ENCODE measurements at places on chromosomes 3 and 15.

- DNase-seq: no peak
Measured at GRCh38 chr3:74897006-74897405, 282.5 kb upstream of the CNTN3 start.

- DNase-seq: no peak
Measured at GRCh38 chr15:67792250-67792942, 32.9 kb upstream of the SKOR1 start.

DNA sequence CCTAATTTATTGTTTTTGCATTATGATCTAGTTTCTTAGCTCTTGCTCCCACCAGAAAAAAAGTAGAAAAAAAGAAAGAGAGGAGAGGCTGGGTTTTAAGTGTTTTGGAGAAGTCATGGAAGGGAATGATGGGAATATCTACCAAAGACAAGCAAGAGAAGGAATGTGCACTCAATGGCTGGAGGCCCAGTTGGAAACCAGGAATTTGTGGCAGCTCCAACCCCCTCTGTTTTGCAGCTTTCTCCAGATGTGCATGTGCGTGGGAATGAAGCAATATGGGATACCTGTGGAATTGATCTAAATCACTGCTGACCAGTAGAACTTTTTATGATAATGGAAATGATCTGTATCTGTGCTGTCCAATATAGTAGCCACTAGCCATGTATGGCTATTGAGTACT lies 27.1 kb downstream of the EIF2AK4 start:
- DNase-seq: no peak

GRCh38 chr3:188605905-188606304 lies 451.9 kb downstream of the LPP start:
- DNase-seq: no peak

GRCh38 chr15:101016581-101016980 lies 97.4 kb downstream of the LRRK1 start:
- no peak for DNase-seq

DNA sequence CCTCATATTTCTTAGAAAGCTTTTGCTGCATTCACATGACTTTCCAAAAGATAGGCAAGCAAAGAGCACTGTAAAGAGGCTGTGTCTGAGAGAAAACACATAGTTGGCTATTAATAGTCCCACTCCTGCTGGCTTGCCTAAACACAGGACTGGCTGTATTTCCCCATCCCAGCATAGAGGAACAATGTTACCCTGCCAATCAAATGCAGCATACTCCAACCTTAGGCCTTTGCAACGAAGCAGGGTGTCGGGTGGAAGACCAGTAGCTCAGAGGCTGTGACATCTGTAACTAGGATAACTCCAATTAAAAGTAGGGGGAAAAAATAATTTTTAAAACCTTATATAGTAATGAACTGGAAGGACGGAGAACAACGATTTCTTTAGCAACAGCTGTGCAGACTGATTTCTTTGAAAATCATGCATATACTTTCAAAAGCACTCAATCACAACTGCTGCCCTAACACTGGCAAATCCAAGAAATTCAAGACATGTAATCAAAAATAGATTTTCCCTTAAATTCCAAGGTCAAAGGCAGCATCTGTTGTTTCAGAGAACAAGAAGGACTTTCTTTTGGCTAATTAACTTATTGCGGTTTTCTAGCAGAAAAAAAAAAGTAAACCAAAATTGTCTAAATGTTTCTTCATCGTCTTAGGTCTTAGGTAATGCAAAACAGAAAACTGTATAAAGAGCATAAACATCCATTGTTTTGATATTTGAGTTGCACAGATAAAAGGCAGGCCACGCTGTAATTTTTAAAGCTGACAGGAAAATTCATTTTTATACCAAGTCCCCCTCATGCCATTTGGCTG lies 139.3 kb downstream of the TNIK start:
- no peak for DNase-seq

DNA sequence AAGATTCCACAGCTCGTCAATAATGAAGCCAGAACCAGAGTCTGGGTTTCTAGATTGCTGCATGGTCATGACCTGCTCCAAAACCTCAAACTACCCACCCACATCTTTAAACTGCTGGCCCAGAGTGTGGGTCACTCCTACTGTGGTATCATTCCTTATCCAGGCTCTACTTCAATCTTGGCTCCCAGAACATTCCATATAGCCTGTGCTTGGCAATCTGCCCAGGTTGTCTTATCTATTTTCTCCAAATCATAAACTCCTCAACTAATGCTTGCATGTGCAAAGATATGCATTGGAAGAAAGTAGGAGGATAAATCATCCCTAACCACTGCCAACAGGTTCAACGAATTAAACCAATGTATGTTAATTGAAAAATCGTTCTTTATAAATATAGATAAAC lies 169.7 kb downstream of the ANXA2 start:
- no peak for DNase-seq

DNA sequence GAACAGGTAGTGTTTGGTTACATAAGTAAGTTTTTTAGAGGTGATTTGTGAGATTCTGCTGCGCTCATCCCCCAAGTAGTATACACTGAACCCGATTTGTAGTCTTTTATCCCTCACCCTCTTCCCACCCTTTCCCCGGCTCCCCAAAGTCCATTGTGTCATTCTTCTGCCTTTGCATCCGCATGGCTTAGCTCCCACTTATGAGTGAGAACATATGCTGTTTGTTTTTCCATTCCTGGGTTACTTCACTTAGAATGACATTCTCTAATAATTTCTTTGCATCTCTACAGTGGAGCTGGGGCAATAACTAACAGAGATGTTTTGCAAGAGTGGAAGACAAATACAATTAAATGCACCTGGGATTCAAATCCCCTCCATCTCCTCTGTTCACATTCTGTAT lies 93.2 kb downstream of the TP63 start:
- DNase-seq: no peak

DNA sequence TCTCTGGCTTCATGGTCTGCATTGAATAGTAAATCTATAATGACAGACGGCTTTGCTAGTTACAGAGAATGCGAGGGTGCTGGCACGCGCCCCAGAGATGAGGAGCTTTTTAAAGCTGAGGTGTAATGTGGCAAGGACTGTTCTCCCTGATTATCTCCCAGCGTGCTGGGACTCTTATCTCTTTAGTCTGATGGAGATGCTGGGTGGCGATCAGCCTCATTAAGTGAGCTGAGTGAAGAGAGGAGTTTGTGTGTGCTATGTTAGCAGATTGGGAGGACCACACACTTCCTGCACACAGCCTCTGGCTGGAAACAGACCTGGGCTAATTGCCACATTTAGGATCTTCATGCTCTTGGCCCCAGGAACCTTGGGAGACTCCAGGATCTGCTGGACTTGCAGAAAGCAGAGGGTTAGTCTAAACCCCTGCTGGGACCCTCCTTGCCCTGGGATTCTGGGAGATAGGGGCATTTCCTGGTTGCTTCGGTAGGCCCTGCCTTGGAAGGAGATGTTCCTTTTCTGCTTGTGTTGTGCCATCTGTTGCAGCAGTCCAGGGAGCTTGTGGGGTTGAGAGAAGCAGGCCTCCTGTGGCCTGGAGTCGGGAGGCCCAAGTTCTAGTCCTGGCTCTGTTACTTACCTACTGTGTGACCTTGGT lies 15.0 kb downstream of the PDIA5 start:
- DNase-seq: no peak

GRCh38 chr3:158909870-158910269 lies 108.0 kb downstream of the MFSD1 start:
- peak; percentile 47 for DNase-seq

- DNase-seq: peak; percentile 83
Measured at GRCh38 chr3:187968883-187969580, 184.9 kb upstream of the LPP start.

DNA sequence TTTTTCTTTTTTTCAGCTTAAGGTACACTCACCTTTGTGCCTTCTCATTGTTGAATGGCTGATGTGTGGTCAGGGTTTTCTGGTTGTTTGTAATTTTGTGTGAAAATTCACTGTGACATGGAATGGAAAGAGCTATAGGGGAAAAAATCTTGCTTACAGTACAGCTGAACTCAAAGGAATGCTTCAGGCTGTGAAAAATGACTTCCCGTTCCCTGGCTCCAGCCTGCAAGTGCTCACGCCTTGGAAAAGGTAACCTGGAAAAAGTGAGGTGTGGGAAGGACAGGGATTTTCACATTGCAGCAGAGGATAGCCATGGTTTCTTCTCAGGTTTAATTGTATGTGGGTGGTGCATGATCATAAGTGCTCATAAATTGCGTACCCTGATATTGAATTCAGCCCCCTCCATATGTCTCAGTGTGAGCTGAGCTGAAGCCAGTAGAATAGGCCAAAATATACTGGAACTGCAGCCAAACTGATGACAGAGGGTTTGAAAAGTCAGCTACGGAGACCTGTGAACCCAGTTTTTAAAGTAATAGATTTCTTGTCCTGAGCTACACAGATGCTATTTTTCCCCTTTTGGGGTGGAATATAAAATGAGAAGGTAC lies 228.7 kb upstream of the RASGRP1 start:
- no peak for DNase-seq

GRCh38 chr3:141952611-141953010 lies 76.2 kb downstream of the ATP1B3 start:
- DNase-seq: no peak

DNA sequence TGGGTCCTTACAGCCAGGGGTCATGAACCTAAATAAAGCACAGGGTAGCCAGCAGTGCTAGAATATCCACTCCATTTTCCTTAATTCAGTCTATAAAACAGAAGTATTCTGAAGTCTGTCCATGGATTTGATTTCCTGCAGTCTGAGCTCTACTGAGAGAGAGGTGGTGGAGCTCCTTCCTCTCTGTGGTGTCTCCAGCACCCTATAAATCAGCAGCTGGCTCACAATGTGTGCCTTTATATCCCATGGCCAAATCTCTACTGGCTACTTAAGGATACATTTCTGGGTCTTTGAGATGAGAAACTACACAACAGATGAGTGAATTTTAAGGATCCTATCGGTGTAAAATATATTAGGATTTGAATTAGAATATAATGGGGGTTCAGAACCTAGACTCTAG lies 339.9 kb upstream of the RBMS3 start:
- DNase-seq: no peak

DNA sequence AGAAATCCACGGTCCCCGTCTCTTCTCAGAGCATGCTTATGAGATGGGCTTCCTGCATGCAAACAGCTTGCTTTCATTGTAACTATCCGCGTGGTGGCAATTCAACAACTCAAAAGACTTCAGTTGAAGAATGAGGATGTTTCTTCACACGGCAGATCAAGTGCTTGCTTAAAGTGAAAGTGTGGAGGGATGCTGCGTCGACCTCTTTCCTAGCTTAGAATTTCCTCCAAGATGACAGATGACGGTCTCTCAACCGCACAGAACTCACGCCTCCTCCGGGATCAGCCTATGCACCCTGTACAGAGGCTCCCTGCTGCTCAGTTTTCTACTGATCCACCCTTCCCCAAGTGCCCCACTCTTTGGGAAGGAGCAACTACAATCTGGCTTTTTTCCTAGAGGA lies 47.8 kb downstream of the PCSK6 start:
- DNase-seq: no peak

DNA sequence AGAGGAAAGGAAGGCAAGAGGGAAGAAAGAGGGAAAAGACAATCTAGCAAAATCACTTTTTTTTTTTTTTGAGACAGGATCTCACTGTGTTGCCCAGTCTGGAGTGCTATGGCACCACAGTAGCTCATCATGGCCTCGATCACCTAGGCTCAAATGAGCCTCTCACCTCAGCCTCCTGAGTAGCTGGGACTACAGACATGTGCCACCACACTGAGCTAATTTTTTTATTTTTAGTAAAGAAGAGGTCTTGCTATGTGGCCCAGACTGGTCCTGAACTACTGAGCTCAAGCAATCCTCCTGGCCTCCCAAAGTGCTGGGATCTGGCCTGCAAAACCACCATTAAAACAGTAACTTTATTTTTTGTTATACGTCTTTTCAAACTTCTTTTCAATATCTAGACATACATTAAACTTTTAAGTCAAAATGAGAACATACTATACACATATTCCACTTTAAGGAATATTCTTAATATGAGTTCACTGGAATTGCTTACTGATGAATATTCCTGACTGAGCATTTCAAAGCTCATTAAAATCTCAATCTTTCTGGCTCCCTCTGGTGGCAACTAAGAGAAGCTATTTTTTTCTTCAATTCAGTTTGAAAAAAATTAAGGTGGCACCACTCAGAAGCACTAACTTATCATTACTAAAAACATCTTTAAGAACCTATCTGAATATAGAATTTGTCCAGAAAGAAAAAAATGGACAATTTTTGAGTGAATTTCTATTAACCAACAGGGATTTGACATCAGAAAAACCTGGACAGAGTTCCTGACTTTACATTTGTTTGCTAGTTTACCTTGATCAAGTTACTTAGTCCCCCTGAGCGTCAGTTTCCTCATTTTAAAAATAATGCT lies 40.9 kb downstream of the UACA start:
- DNase-seq: no peak

DNA sequence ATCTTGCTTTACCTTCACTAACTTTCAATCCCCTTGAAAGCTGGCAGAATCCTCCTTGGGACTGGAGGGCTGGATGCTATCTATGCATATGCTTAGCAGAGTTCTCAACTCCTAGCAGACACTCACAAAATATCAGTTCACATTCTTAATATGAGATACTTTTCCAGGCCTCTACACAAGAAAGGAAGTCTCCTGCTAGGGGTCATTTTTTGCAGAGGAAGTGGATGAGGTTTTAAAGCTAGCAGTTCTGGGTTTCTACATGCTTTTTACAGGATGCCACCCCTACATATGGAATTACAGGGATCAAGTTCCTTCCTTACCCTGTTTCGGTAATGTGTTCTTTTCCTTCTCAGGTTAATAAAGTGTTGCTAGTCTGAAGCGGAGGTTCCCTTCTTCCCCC lies 206.3 kb upstream of the TP63 start:
- DNase-seq: no peak

- peak; percentile 8 for DNase-seq
Measured at GRCh38 chr15:27222479-27222878, 251.5 kb downstream of the GABRG3 start.

GRCh38 chr3:171491361-171491760 lies 31.2 kb upstream of the TNIK start:
- DNase-seq: no peak

GRCh38 chr3:160196511-160197104 lies 28.6 kb upstream of the C3orf80 start:
- DNase-seq: peak; percentile 89

DNA sequence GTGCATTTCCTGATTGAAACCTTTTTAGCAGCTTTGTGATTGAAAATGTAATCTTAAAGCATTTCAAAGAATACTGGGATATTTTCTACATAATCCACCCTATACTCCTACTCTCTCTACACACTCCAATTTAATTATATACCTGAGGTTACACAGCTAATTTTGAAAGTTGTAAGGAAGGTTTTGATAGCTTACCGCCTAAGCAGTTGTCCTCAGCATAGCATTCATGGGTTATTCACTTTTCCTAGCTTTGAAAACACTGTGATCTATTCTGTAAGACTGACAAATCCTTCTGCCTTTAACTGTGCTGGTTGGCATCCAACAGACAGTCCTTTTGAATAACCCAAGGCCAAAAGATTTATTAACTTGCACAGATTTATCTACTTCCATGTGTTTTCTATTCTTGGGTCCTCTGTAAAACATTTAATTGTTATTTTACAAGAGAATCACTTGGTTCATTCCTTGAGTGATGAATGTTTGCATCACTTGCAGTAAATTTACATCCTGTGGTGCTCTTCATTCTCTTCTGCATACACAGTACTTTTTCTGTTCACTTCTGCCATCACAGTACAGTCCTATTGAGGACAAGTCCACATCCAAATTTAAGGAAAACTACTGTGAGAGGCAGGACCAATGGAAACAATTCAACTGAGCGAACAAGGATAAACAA lies 44.8 kb downstream of the SERPINI1 start:
- DNase-seq: no peak

GRCh38 chr3:54188176-54188791 lies 65.9 kb downstream of the CACNA2D3 start:
- DNase-seq: peak; percentile 13

GRCh38 chr15:93451265-93451664 lies 362.3 kb upstream of the RGMA start:
- no peak for DNase-seq

- DNase-seq: no peak
Measured at GRCh38 chr3:58135712-58136543, 74.8 kb downstream of the DNASE1L3 start.
